Neural progenitor cell (in vitro differentiated cells): ENCODE measurements at places on chromosomes 5 and 9. TPM values are rescaled to one million over a fixed set of nuclear protein-coding genes. Genes with fewer than 3 reads are reported as not detected.

Gene SPIN1
- total RNA-seq = 82.5 and 101 TPM in 2 replicates

Gene IDNK
- total RNA-seq = 3.0 and 9.0 TPM in 2 replicates

Gene ALDH1A1
- not detected in 2 replicates for total RNA-seq

Gene NADK2
- total RNA-seq = 46.1 and 68.2 TPM in 2 replicates

Gene RBM27
- total RNA-seq = 44.3 and 55.0 TPM in 2 replicates
